ENCODE measurements at places on chromosomes 12 and 14.

GRCh38 chr14:71262441-71262840, 355.2 kb downstream of the PCNX1 start:
- DNase-seq: no peak

DNA sequence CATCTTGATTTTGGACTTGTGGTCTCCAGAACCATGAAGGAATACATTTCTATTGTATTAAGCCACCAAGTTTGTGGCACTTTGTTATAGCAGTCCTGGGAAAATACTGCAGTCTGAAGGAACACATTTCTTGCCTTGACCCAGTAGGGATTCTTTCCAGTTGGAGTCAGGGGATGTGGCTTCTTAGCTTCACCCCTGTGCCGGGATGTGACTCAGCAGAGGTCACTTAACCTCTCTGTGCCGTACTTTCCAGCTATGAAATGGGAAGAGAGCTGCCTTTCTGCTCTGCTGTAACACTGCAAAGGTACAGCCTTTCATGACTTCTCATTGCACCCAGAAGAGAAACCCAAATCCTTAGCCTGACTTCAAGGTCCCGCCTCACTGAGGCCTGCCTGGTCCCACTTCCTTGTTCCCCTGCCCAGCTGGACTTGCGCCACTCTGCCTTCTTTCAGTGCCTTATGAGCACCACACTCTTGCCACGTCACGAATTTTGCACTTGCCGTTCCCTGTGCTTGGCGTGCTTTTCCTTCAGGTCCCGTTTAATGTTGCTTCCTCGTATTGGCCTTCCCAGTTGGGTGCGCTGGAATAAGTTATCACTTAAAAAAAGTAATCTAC, 24.2 kb downstream of the CHST11 start:
- peak; percentile 55 for DNase-seq

GRCh38 chr12:115943630-115944391, 333.7 kb downstream of the MED13L start:
- no peak for DNase-seq

- no peak for DNase-seq
Observed at GRCh38 chr12:57629897-57630471, 3.0 kb downstream of the B4GALNT1 start.

GRCh38 chr12:123069436-123070266, 81.2 kb downstream of the PITPNM2 start:
- no peak for DNase-seq

DNA sequence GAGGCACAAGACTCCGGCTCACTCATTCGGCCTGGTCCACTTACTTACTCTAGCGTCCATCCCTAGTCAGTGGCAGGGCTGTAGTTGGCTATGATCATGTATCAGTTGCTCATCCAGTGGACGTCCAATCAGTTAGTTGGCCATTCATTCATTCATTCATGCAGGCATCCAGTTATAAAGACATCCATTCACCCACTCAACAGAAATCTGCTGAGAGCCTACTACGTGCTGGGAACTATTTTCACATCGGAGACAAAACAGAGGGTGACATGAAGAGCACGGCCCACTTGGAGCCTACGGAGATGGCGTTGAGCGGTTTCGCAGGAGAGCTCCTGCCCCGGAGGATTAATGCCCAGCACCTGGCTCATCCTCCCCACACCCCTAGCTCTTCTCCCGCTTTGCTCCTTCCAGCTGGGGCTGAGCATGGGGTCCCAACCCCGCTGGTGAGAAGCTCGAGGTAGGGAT, 49.7 kb downstream of the SNAPC1 start:
- no peak for DNase-seq

- DNase-seq: peak; percentile 82
Observed at GRCh38 chr14:25150934-25151790, 101.2 kb upstream of the STXBP6 start.

- no peak for DNase-seq
Observed at GRCh38 chr12:116971222-116971621, 60.5 kb downstream of the FBXW8 start.

- peak; percentile 91 for DNase-seq
Observed at GRCh38 chr12:121776190-121777098, 17.0 kb downstream of the RHOF start.

GRCh38 chr14:95855606-95856005, 21.0 kb upstream of the TUNAR start:
- no peak for DNase-seq

DNA sequence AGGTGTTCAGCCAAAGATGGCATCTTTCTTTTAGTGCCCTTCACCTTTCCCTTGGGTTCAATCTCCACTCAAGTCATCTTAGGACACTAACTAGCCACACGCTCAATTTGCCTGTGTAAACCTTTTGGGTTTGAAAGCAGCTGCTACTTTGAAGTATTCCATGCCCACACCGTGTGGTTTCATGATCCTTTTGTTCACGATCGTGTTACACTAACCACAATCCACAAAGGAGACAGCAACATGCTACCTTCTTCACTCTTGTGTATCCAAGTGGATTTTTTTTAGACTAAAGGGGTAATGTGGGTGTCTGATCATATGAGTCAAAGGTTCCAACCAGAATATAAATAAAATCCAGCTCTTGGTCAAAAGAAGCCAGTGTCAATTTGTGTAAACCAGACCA, 122.7 kb upstream of the FAR2 start:
- DNase-seq: peak; percentile 6

DNA sequence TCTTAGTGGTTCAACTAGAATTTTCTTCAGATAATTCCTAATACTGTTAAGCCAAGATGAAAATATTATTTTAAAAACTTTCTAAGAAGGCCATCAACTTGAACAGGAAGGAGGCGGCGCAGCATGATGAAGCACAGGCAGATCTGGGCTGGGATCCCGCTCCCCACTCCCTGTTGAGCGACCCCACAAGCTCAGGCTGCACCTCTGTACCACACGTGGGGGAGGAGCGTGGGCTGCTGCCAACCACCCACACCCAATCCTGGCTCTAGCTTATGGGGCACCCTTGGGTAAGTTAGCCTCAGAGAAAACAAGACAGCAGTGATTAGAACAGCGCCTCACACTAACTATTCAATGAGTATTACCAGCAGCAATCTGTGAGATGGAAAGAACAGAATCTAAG, 6.0 kb downstream of the MTERF2 start:
- DNase-seq: no peak

GRCh38 chr12:25529738-25530137, 23.3 kb downstream of the LMNTD1 start:
- no peak for DNase-seq

DNA sequence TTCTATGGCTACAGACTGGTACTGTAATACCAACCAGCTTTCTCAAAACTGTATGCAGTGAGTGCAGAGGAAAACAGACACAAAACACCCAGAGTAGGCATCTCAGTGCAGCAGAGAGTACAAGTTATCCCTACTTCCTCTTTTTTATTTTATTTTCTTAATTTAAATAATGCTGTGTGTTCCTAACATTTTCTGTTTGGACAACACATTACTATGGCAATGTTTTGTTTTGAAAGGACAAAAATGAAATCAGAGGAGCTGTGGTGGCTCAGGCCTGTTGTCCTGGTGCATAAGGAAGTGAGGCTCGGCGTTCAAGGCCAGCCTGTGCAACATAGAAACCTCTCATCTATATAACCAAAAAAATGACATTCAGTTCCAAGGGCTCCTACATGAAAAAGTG, 33.7 kb upstream of the SELPLG start:
- peak; percentile 70 for DNase-seq

DNA sequence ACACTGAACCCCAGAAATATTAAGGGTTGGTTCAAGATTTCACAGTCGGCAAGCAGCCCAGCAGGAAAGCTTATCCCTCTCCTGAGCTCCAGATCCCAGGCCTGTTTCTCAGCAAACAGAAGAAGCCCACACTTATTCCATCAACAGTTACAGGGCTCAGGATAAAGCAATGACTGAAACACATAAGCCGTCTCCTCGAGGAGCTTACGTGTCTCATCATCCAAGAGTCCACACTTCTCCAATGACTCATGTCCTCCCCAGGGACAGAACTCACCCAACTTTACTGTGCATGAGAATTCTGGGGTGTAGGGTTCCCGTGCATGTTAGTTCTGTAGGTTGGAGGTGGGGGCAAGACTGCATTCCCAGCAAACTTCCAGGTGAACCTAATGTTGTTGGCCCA, 31.2 kb downstream of the GSC start:
- DNase-seq: no peak

DNA sequence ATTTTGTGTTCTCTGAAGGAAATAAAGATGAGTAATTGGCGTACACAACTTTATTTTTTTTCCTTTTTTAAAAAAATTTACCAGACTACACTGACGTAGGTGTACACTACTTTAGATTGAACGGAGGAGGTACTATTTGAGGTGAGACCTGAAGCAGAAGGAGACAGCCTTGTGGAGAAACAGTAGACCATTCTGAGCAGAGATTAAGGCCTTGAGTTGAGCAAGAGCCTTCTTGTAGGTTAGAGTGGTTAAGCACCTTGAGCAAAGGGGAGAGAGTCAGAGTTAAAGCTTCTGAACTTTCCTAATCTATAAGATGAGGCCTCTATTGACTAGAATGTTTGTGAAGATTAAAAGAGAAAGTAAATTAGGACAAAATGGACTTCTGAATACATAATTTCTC, 2.5 kb downstream of the LEMD3 start:
- peak; percentile 32 for DNase-seq

DNA sequence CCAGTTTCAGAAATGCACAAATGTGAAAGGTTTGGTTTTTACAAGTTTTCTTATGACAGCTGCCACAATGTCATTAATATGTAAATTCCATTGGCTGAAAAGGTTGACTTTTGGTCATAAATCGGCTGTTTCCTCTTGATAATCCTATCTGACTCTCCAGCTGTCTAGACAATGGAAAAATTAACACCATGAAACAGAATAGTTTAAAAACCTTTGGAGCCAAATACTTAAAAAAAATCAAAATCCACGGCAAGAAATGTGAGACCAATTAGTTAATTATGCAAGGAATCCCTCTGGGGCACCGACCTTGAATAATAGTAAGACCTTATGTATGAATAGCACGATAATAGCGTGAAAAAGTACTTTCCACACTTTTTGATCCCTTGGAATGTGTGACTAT, 138.0 kb downstream of the ZNF664 start:
- peak; percentile 55 for DNase-seq

GRCh38 chr12:120846721-120847120, 57.4 kb downstream of the SPPL3 start:
- no peak for DNase-seq

DNA sequence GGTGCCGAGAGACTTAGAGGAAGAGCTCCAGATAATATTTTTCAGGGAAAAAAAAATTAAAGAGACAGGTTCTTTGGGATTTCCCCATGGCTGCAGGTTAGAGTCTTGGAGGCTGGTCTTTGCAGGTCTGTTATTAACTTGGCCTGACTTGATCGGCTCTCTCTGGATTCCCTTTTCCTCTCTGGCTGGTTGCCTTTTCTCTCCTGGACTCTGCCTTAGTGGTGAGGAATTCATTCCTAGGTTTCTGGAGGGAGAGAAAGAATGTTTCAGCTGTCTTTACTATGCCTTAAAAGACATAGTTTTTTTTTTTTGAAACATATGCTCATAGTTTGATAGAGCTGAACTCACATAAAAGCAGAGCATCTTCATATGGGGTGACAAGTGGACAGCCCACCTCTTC, 336.3 kb downstream of the BMP4 start:
- DNase-seq: no peak

DNA sequence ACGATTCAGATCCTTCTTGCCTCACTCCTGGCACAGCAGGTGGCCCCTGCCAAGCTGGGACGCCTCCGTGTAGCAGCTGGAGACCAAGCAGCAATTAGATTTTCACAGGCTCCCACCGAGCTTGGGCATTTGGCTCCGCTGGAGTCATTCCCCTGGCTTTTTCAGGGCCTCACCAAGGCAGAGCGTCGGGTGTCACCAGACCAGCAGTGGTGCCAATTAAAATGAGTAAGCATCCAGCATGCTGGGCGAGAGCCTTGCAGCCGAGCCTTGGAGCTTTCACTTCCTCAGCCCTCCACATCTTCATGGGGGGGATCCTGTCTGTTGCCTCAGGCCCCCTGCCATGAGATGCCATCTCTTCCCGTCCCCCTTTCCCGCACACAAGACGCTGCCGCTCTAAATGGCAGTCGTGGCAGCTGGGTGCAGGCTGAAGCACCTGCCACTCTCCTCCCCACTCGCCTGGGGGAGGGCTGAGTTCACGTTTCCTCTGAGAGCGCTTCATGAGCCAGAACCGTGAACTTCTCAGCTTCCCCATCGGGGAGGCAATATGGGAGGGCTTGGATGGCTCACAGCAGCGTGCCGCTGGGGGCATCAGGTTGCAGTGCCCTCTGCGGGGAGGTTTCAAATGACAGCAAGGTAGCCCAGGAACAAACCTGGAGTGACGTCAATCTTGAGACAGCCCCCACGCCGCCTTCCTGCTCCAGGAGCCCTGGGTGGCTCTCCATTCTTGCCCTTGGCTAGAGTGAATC, 11.7 kb downstream of the TPCN1 start:
- DNase-seq: peak; percentile 90

GRCh38 chr14:89349171-89350008, 67.6 kb downstream of the FOXN3 start:
- DNase-seq: no peak

Measured in hematopoietic multipotent progenitor cell treated with erythropoietin and hydrocortisone succinate and interleukin-3 and kit ligand, for 4 days (in vitro differentiated cells).